ENCODE measurements at places on chromosomes 16 and 17.
A peak's percentile ranks its signal among the peaks of the same experiment; 100 is the strongest.

DNA sequence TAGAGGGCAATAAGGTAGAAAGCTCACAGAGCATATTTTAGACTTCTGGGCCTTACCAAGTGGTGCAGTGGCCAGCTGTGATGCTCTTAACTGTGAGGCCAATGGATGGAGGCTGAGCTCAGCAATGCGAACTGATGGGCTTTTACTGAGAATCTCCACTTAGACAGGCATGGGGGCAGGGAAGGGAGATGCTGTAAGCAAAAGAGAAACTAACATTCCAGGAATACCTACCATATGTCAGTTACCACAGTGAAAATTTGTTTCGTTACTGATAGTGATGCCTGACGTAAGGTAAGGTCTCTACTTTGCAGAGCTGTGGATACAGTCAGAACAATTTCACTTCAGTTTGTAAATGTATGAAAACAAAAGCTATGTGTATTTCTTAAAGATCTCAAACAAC, 250.6 kb upstream of the ZFHX3 start:
- DNase-seq, result peak; percentile 53

DNA sequence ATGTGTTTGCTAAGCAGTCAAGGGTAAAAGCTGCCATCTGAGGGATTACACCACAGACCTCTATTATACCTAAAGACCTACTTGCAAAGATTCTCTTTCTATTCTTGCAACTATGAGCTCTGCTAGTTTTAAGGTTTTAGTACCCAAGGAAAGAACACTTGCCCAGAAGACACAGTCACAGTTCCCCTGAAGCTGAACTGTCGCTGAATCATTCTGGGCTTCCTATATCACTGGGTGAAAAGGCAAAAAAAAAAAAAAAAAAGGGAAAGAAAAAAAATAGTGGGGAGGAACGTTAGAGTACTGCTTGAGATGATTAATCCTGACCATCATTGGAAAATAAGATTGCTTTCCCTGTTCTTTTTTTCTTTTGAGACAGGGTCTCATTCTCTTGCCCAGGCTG, 37.9 kb downstream of the LYRM1 start:
- peak; percentile 33 for DNase-seq

GRCh38 chr16:57266531-57267260, 17.8 kb downstream of the PLLP start:
- DNase-seq, result no peak

DNA sequence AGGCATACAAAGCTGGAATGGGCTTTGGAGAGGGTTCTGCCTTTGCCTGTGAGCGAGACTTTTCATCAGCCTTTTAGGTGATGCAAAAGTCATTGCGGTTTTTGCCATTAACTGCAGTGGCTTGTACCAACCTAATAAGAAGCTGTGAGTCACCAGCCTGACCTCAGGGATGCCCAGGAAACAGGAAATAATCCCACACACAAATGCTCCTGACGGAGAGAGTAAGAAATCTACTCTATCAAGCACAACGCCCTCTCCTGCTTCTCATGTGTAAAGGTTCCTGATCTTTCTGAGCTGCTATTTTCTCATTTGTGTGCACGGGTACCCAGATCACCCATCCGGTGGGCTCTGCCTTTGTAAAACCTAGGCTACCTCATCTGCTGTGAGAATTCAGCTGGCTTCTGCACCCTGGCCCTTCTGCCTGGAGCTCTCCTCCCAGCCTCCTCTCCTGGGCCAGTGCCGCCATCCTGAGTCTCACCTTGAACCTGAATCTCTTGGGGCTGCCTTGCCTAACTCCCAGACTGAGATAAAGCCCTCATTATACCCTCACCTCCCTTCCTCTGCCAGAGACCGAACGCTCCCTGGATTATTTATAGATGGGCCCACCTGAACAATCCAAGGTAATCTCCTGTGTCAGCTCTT, 299.7 kb downstream of the C16orf95 start:
- peak; percentile 91 for DNase-seq

DNA sequence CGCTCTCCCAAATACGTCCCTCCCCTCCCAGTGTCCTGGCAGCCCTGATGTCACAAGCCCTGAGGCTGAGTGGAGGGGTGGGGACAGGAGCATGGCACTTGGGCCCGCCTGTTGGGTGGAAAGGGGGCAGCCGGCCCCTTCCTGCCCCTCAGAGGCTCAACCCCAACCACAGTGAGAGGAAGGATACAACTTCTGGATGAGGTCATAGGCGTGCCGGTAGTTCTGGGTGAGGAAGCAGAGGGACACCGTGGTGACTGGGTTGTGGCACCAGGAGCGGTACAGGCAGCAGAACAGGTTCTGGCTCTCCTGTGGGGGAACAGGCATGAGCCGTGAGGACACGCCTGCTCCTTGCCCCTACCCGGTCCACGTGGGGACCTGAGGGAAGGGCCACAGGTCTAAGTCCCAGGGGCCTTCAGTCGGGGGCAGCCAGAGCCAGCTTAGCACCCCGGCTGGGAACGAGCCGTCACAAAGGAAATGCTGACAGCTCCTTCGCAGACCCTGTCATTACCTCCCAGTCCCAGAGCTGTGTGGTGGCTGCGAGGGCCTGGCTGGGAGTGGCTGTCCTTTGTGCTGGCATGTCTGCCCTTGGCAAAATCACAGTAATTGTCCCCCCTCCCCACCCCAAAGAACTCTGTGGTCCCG, 11.2 kb upstream of the MTSS2 start:
- peak; percentile 64 for DNase-seq

DNA sequence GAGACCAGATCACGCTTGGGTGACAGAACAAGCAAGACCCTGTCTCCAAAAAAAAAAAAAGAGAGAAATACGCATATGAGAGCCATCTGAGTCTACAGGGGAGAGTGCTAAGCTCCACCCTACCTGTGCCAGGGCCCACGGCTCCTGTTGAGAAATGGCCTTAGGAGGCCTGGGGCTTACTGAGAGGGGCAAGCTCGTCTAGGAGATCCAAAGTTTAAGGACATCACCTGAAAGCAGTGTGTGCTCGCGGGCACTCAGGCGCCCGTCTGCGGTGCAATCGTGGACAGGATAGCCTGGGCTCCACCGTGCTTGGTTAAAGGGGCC, 14.5 kb upstream of the BAIAP2 start:
- DNase-seq, result no peak

DNA sequence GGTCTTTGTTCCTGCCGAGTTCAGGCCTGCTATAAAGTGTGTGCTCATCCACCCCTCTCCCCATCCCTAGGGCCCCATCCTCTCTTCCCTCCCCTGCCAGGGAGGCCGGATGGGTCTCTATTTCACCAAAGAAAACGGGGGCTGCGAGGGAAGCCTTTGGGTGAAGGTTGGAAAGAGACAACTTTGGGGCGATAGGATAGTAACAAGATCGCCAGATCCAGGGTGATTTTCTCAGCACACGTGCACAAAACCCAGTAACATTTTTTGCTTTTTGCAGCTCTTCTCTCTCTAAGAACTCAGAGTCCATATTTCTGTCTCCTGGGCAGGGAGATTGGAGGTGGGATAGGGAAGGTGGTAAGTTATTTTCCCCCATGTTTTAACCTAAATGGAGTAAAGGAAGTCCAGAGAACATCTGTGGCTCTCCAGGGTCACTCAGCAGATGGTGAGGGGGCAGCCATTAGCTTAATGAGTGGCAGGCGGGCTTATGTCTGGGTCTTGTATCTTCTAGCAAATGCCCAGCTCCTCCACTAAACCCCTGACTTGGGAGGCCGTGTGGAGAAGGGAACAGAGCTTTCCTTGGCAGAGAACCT, 6.9 kb downstream of the CCR7 start:
- no peak for DNase-seq

GRCh38 chr17:3827124-3827773, 18.8 kb downstream of the NCBP3 start:
- peak; percentile 67 for DNase-seq

DNA sequence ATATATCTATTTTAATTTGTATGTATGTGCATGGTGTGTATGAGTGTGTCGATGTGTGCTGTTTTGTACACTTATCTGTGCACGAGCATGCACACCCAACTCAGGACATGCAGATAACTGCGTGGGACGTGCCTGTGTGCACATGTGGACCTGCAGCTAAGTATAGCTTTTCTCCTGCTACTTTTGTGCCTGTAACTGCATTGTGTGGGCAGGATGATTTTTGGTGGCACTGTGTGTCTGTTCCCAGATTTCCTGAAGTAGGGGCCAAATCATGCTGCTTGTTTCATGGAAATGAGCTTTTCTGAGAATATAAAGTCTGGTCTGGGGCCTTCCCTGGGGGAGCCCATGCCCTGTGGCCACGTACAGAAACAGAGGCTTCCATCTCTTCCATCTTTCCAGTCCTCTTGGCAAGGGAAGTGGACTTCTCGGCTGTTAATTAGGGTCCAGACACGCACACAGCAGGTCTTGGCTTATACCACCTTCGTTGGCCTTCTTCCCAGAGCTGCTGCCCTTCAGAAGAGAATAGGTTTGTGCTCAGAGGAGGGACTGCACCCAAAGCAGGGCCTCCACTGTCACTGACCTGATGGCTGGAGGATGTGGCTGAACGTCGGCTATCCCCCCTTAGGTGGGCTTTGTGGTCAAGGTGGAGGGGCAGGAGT, 30.2 kb downstream of the SPNS3 start:
- no peak for DNase-seq

- no peak for DNase-seq
These were observed 73.6 kb downstream of the KLHDC4 start for GRCh38 chr16:87692176-87692575.
